ENCODE measurements at places on chromosomes 4 and X. TPM values are rescaled to one million over a fixed set of nuclear protein-coding genes. Genes with fewer than 3 reads are reported as not detected.

Gene UGT2B28
- total RNA-seq = not detected

Gene CFAP47
- 0.07 TPM for total RNA-seq

Gene GABRB1
- not detected for total RNA-seq

Gene DCAF8L2
- total RNA-seq = not detected

Gene PLAC8
- total RNA-seq = 0.68 TPM

Gene DCAF4L1
- total RNA-seq = 0.36 TPM

Gene GLRA3
- total RNA-seq = not detected

Gene SORBS2
- 8.7 TPM for total RNA-seq

Gene IGFBP7
- 170 TPM for total RNA-seq

Gene RXFP1
- total RNA-seq = not detected

Gene FRMPD3
- under 0.01 TPM for total RNA-seq

Gene CSAG1
- total RNA-seq = not detected

Gene SUPT20HL2
- total RNA-seq = not detected

Data from nasal cavity respiratory epithelium epithelial cell of viscerocranial mucosa (primary cell).